ENCODE measurements at places on chromosomes 4 and X.

- DNase-seq, result no peak
These were observed 516.5 kb downstream of the PCDH7 start for GRCh38 chr4:31236639-31237173.

DNA sequence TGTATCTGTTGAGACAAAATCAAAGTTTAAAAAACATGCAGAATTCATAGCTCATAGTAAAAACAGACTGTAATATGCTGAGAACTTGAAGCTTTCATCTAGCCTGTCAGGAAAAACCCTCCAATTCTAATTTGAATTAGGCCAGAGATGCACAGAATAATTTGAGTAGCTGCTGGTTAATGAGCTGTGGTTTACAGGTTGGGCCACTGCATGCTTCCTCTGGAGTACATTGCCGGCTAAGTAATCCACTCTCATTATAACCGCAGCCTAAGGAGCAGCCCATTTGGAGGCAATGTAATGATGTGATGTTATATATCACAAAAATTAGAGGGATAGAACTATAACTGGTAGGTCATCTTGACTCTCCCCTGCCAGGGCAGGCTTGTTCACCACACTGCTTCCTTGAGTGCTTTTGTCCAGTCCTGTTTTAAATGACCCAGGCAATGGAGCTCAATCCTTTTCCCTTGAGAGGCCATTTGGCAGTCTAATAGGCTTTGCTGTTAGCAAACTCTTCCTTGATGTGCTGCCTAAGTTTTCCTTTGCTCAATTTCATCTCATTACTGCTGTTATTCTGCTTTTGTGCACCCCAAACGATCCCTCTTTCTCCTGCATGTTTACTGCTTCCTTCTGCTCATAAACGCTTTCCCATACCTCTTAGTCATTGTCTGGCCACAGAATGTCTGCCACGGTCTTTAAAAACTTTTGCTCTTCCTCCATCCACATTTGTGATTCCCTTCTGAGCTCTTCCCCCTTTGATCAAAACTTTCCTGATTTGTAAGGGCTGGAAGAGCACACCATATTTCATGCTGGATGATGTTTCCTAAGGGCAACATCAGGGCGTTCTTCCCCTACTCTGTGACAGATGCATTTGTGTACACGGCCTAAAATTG is 230.9 kb downstream of the C4orf33 start:
- DNase-seq, result peak; percentile 62

DNA sequence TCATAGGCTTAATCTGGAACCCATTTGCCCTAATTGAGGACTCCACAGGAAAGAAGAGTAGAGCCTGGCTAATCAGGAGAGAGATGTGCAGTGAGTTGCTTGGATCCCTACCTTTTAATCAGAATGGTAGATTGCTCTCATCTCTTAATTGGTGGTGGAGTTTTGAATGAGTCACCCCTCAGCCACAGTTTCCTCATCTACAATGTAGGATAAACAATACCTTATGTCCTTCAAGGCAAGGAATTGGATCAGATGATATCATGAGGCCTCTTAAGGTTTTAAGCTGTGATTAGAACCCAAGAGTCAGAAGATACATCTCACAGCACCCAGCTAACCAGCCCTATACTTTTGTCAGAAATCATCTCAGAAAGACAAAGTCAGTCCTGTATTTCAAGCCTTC is 39.1 kb downstream of the PDGFRA start:
- no peak for DNase-seq

DNA sequence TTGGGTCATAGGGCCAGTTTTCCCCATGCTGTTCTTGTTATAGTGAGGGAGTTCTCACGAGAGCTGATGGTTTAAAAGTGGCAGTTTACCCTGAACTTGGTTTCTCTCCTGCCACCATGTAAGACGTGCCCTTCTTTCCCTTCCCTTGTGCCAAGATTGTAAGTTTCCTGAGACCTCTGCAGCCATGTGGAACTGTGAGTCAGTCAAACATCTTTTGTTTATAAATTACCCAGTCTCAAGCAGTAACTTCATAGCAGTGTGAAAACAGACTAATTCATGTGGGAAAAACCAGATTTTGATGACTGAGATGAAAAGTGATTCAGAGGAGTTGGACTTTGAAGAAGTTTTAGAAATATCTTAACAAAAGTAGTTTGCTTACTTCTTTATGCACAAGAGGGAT is 101.4 kb downstream of the ARHGAP10 start:
- no peak for DNase-seq

DNA sequence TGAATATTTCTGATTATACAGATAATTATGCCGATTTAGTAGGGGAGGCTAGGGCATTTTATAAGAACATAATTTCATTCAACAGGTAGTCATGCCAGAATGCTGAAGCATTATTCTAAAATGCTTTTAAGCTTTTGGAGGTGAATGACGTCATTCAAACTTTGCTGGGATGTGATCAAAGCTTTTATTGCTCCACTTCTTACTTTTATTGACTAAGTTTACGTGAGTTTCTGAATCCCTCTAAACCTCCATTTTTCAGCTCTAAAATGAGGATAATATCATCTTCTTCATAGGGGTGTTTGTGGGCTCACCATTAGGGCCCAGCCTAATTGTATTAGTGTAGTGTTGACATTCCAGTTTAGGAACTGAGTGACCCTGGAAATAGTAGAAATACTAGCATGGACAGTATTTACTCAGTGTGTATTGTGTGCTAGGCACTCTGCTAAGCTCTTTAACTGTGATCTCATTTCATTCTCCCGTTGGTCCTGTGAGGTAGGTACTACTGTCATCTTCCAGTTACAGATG is 3.0 kb downstream of the WWC2 start:
- no peak for DNase-seq

DNA sequence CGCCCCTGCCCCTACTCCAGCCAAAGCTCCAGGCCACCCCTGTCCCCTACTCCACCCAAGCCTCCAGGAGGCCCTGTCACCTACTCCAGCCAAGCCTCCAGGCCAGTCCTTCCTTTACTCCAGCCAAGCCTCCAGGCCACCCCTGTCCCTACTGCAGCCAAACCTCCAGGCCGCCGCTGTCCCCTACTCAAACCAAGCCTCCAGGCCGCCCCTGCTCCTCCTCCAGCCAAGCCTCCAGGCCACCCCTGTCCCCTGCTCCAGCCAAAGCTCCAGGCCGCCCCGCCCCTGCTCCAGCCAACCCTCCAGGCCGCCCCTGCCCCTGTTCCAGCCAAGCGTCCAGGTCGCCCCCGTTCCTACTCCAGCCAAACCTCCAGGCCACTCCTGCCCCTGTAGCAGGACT is 5.1 kb upstream of the ASMT start:
- no peak for DNase-seq

GRCh38 chrX:1433646-1434357 is 18.9 kb downstream of the ASMTL start:
- DNase-seq, result no peak

- DNase-seq, result no peak
These were observed 83.5 kb downstream of the LNX1 start for GRCh38 chr4:53507671-53508286.

GRCh38 chr4:4490041-4490440 is 51.8 kb downstream of the STX18 start:
- DNase-seq, result no peak

GRCh38 chrX:153903238-153903980 is 1.1 kb upstream of the AVPR2 start:
- DNase-seq, result no peak
